ENCODE measurements at places on chromosomes 5 and 9.

DNA sequence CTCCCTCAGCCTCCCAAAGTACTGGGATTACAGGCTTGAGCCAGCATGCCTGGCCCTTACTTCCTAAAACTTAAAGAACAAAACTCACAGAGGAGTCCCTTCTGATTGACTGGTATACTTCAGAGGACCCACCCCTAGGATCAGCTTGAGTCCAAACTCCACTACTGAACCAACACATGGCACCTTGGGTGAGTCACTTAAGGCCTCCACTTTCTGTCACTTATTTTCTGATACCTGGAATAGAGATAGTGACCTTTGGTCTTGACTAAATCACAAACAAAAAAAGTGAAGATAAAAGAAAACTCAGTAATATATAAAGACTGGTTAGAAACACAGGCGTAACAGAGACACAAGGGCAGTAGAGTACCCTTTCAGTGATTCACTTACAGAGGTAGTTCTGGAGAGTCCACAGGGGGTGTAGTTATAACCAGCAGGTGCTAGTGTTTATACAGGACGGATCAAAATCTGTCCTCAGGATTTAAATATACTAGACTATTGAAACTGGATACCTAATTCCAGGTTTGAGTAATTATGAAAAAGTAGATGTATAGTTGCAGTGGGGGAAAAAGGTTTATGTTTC, 274.3 kb upstream of the ANKRD55 start:
- DNase-seq, result no peak

- peak; percentile 82 for DNase-seq
Measured at GRCh38 chr9:107548298-107549142, 59.0 kb upstream of the KLF4 start.

- peak; percentile 89 for DNase-seq
Measured at GRCh38 chr5:159915904-159916840, at the start of gene ADRA1B. Gene ADRA1B, plus strand, starts transcription at chr5:159916482. Its CDS starts 424 bp downstream, at chr5:159916906.

GRCh38 chr9:127308652-127309434, 44.3 kb downstream of the GARNL3 start:
- peak; percentile 21 for DNase-seq

DNA sequence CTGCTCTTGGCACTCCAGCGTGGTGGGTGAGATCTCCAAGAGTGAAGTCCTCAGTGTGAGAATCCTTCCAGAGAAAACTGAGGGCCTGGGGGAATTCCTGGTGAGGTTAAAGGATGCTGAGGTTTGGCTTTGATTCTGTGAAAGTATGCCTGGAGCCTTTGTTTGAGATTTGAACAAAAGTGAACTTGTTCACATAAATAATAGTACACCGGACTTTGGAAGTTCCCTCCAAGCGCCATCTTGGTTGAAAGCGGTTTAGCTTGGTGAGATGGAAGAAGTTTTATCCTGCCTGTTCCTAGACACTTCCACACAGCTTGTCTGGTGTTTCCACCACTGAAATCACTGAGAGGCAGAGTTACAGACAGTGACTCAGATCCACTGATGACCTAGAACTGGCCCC, 286.4 kb downstream of the NTRK2 start:
- DNase-seq, result no peak

GRCh38 chr5:87170799-87171198, 96.9 kb upstream of the RASA1 start:
- no peak for DNase-seq

- DNase-seq, result no peak
Measured at GRCh38 chr9:99561961-99562565, 259.6 kb upstream of the NR4A3 start.

Data from AG08395 (cell line).